Fibroblast of skin of scalp (primary cell): ENCODE measurements at places on chromosomes 3 and 15.

GRCh38 chr3:194492001-194492400 is 5.2 kb upstream of the ATP13A3 start:
- DNase-seq, result no peak

DNA sequence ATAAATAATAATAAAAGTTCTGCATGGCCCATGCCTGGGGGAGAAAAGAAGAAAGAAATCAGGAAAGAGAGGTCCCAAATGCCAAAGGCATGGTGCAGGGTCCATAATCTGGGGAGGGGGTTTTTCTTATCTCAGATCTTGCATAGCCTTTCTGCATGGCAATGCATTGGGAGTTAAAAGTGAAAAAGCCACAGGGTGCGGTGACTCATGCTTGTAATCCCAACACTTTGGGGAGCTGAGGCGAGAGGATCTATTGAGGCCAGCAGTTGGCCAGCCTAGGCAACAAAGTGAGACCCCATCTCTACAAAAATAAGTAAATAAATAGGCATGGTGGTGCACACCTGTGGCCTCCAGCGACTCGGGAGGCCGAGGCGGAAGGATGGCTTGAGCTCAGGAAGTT is 76.8 kb upstream of the GATA2 start:
- no peak for DNase-seq

DNA sequence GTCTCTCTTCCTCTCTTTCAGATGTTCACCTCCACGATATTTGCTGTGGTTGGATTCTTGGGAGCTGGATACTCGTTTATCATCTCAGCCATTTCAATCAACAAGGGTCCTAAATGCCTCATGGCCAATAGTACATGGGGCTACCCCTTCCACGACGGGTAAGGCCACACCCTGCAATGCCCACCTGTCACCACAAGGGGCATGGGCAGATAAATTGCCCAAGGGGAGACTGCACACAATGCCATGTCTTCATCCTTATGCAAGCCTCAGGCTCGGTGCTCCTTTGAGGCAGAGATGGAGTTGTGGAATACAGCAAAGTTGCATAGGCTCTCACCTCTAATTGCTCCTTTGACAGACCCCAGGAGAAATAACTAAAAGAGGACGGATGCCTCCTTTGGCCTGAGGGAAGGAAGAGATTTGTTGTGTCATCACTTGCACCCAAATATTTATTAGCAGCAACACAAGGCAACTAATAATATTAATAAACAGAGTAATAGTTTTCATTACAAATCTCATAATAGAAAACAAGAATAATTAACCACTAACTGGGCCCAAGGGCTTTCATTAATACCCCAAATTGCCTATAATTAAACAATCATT is 13.2 kb downstream of the TM4SF4 start:
- no peak for DNase-seq

GRCh38 chr15:59721411-59721810 is 32.3 kb upstream of the BNIP2 start:
- no peak for DNase-seq

- DNase-seq, result no peak
Measured at GRCh38 chr3:89186456-89186855, 79.0 kb downstream of the EPHA3 start.

DNA sequence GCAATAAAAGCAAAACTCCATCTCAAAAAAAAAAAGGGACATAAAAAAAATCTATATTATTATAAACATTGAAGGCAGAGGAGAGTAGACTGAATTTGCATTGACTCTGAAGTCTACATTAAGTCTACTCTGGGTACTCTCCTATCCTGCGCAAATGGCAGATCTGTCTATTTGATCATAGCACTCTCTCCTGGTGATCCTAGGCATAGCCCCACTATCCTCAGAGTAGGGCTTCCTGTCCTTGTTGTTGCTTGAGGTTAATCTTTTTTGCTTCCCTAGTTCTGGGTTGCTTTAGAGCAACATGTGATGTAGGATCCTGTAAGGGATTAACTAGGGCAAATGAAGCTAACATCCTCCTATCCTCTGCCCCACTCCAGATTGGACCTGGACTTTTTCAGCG is 82.1 kb upstream of the LRRFIP2 start:
- DNase-seq, result peak; percentile 18

GRCh38 chr15:73368301-73369136 is at the start of gene HCN4:
Gene HCN4 (minus strand): TSS chr15:73368958. CDS start chr15:73368270, 688 bp downstream.
- DNase-seq, result no peak

DNA sequence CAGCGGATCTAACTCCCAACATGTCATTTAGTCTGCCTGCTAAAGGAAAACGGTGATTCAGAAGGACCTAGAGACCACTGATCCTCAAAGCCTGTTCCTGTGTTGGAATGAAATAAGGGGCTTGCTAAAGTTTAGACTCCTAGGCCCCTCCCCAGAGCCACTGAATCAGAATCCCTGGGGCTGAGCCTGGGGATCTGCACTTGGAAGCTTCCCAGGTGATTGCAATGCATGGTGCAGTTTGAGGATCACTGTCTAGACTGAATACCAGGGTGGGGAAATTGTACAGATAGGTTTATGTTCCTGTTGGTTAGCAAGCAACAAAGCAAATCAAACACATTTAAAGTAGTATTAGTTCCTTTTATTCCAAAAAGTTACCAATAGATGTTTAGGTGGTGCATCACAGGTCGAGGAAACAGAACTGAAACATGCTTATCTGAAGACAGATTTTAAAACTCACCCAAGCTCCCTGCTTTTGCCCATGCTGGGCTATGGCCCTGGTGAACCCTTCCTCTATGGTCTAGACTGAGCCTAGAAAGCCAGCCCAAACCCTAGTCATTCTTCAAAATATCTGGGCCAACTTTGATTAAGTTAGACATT is 29.6 kb upstream of the SPTBN5 start:
- DNase-seq, result no peak

DNA sequence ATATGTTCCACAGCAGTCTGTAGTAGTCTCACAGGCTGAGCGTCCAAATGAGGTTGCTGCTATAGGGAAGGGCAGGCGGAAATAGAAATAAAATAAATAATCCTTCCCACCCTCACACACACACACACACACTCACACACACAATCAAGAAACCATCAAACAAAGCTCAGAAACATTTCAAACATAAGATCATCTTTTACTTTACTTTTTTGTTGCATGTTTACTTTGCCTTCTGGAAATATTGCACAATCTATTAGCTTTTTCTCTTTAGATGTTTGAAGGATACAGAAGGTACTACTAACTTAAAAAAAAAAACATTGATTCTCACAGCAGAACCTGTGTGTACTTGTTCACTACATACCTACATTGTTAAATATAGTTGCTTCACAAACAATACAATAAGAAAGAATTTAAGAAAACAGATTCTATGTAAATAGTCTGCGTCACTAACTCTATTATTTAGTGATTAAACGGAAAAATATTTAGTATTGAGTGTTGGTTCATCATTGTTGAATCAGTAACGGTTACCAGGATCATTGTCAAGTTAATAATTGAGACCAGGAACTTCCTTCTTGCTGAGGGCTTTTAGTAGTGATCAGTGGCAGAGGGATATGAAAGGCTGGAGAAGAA is 20.5 kb downstream of the ALCAM start:
- peak; percentile 40 for DNase-seq

DNA sequence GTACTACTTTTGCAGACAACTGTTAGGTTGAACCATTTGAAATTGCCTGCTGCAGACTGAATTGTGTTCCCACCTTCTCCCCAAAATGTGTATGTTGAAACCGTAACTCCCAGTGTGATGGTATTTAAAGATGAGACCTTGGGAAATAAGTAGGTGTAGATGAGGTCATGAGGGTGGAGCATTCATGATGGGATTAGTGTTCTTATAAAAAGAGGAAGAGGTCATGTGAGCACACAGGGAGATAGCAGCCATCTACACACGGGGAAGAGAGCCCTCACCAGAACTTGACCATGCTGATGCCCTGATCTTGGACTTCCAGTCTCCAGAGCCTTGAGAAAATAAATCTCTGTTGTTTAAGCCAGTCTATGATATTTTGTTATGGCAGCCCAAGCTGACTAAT is 17.4 kb upstream of the FHIT start:
- DNase-seq, result no peak

GRCh38 chr3:193605876-193606275 is 12.9 kb downstream of the OPA1 start:
- DNase-seq, result peak; percentile 68

GRCh38 chr3:46674031-46674845 is 19.2 kb downstream of the ALS2CL start:
- DNase-seq, result no peak

- DNase-seq, result peak; percentile 94
Measured at GRCh38 chr3:51340013-51340829, 44.9 kb upstream of the MANF start.

DNA sequence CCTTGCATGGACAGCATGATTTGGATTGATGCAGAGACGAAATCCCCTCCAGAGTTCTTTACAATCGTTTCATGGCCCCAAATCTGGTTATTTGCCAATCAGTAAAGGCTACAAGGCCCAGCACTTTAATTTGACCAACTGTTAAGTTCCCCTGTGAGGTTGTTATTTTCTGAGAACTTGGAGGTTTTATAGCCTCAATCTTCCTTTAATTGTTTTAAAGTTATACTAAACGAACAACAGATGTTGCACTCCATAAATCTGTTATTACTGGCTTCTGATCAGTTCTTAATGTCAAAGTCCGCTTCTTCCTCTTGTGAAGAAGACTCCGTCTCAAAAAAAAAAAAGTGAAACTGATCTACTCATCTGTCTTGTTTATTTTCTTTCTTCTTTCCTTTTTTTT is 30.8 kb downstream of the LARP6 start:
- DNase-seq, result no peak

GRCh38 chr3:113002679-113003078 is 11.9 kb downstream of the GTPBP8 start:
- DNase-seq, result no peak

GRCh38 chr3:48879307-48879993 is 19.2 kb downstream of the SLC25A20 start:
- DNase-seq, result no peak

DNA sequence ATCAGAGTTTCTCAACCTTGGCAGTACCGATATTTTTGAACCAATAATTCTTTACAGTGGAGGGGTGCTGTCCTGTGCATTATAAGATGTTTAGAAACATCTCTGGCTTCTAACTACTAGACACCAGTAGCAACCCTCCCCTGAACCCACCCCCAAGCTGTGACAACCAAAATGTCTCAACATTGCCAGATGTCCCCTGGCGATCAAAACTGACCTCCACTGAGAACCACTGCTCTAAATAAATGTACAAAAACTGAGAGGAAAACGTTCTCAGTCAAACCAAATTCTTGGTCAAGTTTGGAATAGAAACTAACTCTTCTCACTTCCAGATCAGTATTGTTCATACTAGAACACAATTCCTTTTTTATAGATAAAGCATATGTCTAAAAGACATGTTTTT is 58.5 kb downstream of the GPR160 start:
- DNase-seq, result no peak

DNA sequence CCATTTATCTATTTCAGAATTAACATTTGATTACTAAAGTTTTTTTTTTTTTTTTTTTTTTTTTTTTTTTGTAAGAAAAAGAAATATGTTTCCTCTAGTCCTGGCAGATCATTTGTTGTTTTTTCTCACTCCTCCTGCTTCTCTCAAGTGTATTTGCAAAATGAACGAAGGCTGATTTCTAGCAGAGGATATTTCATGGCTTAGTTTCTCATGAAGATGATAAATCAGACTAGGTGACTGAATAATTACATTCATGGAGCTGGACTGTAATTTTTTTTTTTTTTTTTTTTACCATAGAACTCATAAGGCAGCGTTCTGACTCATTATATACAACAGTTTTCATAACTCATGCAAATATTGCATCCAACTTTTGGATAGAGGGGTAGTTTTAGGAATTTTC is 332.5 kb upstream of the SEMA6D start:
- DNase-seq, result peak; percentile 7

GRCh38 chr3:140386357-140387100 is 291.3 kb upstream of the TRIM42 start:
- DNase-seq, result no peak

- DNase-seq, result no peak
Measured at GRCh38 chr15:50476143-50476542, 51.9 kb downstream of the USP8 start.

- no peak for DNase-seq
Measured at GRCh38 chr15:76953913-76954312, 22.4 kb downstream of the RCN2 start.

GRCh38 chr15:57403566-57404325 is 27.4 kb downstream of the CGNL1 start:
- peak; percentile 7 for DNase-seq

DNA sequence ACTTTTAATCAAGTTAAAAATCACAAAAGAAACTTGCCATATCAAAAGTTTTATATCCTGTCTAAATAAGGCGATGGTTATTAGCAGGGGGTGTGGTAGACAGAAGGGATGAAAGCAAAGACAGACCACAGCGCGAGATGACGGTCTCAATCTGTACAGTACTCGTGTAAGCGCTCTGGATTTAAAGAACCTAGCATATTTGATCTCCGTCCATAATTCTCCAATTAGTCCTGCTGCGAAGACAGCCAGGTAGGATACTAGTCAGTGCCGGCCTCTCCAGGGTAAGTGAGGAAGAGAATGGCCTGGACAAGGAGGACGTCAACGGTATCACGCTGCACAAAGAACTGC is 701 bp downstream of the SGO1 start:
- DNase-seq, result peak; percentile 6

DNA sequence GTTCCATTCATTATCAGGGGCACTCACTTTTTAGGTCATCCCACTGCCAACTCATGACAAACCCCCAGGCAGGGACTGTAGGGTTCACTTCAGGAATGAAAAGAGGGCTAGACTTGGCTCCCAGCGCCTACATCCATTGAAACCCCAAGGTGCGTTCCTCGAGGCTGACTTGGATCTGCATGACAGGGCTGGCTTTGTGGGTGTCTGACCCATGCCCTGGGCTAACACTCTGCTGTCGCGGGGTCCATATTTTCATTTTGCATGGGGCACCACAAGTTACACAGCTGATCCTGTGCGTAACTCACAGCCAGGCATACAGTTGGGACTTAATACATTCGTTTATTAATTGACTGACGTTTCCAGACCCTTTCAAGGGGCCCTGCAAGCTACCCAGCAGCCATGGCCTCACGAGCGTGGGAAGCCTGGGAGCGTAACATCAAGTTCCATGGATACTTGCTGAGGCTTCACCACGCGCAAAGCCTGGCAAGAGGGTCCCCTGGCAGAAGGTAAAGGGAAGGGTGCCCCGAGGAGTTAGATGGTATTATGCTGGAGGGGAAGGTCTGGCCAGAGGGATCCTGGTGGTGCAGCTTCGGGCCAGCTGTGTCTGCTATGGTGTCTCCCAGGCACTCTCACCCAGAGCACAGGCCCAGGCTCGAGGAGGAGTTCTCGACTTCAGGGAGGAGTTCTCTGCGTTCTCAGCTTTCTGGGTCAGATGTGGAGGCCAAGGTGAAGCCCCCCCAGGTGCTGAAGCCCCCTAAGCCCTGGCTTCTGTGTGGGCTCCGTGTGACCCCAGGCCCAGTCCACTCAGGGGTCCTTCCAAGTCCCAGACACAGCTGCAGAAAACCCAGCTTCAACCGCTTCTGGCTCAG is 85.4 kb downstream of the ADAMTS17 start:
- no peak for DNase-seq

DNA sequence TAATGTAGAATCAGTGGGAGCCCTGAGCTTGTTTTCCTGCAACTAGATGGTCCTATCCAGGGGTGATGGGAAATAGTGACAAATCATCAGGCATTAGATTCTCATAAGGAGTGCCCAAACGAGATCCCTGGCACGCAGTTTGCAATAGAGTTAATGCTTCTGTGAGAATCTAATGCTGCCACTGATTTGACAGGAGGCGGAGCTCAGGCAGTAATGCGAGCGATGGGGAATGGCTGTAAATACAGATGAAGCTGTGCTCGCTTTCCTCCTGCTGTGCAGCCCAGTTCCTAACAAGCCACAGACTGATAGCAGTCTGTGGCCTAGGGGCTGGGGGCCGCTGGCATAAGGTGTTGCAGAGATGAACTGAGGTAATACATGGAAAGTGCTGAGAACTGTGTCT is 28.3 kb upstream of the TMEM42 start:
- DNase-seq, result no peak

GRCh38 chr3:158571969-158572765 is 1.2 kb downstream of the MLF1 start:
- DNase-seq, result no peak
